Fibroblast of lung (primary cell): ENCODE measurements at places on chromosomes 7 and 10. TPM values are rescaled to one million over a fixed set of nuclear protein-coding genes. Genes with fewer than 3 reads are reported as not detected.

ANKMY2 gene
- total RNA-seq: 33.1 and 50.4 TPM in 2 replicates

STAMBPL1 gene
- total RNA-seq: 41.3 and 45.6 TPM in 2 replicates

CALD1 gene
- 299 and 343 TPM in 2 replicates for total RNA-seq

MYL10 gene
- not detected in 2 replicates for total RNA-seq

IL6 gene
- 22.1 and 33.7 TPM in 2 replicates for total RNA-seq

SPDYE16 gene
- total RNA-seq: 0.17 and 0.51 TPM in 2 replicates

CPXM2 gene
- 9.8 and 48.1 TPM in 2 replicates for total RNA-seq

- H3K36me3 ChIP-seq: peaks cover 40% of the 10 kb centered on the region
- H3K4me3 ChIP-seq: no peak overlapping the region
- H3K4me1 ChIP-seq: peaks cover 32% of the 10 kb centered on the region
- DNase-seq: no peak
- H3K27ac ChIP-seq: no peak overlapping the region
- no peaks in the 10 kb centered on the region for H3K27me3 ChIP-seq
Observed at GRCh38 chr7:130880668-130881067, 146.7 kb upstream of the KLF14 start.

- no peak for DNase-seq
- H3K4me3 ChIP-seq: no peak overlapping the region
- no peaks in the 10 kb centered on the region for H3K27me3 ChIP-seq
- no peaks in the 10 kb centered on the region for H3K36me3 ChIP-seq
- H3K4me1 ChIP-seq: no peaks in the 10 kb centered on the region
Observed at GRCh38 chr10:94673614-94674321, 9.8 kb upstream of the CYP2C18 start.

- no peaks in the 10 kb centered on the region for H3K4me1 ChIP-seq
- no peak overlapping the region for H3K27ac ChIP-seq
- H3K36me3 ChIP-seq: no peaks in the 10 kb centered on the region
- no peak overlapping the region for H3K4me3 ChIP-seq
Observed at GRCh38 chr7:158365267-158365666, 222.4 kb downstream of the PTPRN2 start.

DNA sequence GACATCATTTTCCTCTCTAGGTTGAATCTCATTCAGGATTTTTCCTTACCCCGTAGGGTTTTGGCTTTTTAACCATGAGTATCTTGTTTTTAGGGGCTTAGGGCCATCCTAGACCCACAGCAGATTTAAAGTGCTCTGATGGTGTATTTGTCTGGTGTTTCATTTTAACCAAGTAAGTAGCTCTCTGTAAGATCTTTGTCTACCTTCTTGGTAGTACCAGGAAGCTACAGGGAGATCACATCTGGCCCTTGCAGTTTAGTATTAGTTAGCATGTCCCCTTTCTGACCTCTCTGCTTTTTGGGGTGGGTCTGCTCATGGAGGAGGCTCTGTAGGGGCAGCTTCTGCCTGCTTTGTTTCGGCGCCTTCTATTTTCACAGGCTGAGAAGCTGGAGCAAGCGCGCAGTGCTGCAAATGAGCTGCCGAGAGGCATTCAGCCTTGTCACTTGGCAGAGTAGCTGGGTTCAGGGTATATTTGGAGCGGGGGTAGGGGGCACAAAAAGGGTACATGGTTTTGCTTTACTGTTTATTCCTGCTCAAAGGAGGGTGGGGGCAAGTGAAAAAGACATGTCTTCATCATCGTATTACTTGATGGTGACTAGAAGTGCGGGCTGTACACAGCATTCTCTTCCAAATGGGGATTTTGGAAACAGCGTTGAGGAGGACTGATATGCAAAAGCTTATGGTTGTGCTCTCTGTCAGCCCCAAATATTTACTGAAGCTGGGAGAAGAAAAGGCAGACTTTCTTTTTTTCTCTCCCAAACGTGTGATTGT is 146.3 kb downstream of the CELF2 start:
- no peaks in the 10 kb centered on the region for H3K36me3 ChIP-seq
- H3K27ac ChIP-seq: peak overlapping the region; percentile 22
- H3K4me1 ChIP-seq: peaks cover 4% of the 10 kb centered on the region
- no peak for DNase-seq
- H3K4me3 ChIP-seq: peak overlapping the region; percentile 4

- no peaks in the 10 kb centered on the region for H3K36me3 ChIP-seq
- H3K27ac ChIP-seq: no peak overlapping the region
- no peak for DNase-seq
- H3K27me3 ChIP-seq: no peaks in the 10 kb centered on the region
Observed at GRCh38 chr10:99115703-99116102, 119.9 kb downstream of the HPSE2 start.

DNA sequence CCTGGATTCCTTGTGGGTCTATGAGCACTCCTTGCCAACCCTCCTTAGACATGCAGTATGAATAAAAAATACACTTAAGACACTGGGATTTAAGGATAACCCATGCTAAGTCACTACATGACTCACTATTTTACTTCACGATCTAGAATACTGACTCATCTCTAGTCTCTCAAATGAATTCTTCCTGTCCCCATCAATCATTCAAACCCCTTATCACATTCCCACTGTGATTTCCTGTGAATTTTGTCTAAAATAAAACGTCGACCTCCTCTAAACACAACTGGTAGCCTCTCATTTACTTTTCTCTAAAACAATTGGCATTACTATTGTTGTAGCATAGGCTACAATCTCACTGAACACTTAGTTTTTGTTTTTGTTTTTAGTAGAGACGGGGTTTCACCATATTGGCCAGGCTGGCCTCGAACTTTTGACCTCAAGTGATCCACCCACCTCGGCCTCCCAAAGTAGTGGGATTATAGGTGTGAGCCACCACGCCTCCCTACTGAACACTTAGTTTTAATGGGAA is 3.9 kb upstream of the IQUB start:
- H3K4me3 ChIP-seq: no peak overlapping the region
- peaks cover 4% of the 10 kb centered on the region for H3K4me1 ChIP-seq
- no peak overlapping the region for H3K27ac ChIP-seq
- no peaks in the 10 kb centered on the region for H3K36me3 ChIP-seq
- DNase-seq: peak; percentile 91

DNA sequence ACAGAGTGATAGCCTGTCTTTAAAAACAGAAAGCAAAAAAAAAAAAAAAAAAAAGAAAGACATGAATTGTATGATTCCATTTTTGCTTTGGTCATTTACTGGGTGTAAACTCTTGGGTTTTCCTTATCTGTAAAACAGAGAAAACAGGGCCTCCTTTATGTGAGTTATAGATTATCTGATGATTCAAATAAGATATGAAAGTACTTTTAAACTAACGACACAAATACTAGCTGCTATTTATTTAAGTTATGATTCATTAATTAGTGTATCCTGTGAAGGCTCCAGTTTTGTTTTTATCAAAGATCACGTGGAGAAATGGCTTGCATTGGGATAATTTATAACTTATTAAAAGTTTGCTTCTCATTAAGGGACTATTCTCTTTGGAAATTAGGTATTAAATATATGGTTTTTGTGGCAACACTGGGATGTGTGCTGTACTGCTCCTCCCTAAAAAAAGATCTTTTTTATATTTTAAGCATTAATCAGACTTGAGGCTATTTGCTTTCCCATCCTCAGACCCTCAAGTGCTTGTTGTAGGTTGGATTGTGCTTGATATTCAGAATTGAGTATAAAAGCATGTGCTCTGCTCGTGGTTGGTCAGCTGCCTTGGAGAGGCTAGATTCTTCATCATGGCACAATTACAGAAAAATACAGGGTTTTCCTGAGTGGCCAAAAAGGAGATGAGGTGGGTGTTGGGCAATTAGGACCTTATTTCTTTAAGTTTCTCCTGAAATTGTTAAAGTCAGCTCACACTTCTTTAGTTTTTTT is 39.9 kb downstream of the NRG3 start:
- DNase-seq: no peak
- no peak overlapping the region for H3K4me3 ChIP-seq

GRCh38 chr10:27223964-27224363 is 16.6 kb downstream of the ACBD5 start:
- H3K4me1 ChIP-seq: no peaks in the 10 kb centered on the region
- H3K27ac ChIP-seq: no peak overlapping the region
- DNase-seq: peak; percentile 50
- H3K36me3 ChIP-seq: no peaks in the 10 kb centered on the region

DNA sequence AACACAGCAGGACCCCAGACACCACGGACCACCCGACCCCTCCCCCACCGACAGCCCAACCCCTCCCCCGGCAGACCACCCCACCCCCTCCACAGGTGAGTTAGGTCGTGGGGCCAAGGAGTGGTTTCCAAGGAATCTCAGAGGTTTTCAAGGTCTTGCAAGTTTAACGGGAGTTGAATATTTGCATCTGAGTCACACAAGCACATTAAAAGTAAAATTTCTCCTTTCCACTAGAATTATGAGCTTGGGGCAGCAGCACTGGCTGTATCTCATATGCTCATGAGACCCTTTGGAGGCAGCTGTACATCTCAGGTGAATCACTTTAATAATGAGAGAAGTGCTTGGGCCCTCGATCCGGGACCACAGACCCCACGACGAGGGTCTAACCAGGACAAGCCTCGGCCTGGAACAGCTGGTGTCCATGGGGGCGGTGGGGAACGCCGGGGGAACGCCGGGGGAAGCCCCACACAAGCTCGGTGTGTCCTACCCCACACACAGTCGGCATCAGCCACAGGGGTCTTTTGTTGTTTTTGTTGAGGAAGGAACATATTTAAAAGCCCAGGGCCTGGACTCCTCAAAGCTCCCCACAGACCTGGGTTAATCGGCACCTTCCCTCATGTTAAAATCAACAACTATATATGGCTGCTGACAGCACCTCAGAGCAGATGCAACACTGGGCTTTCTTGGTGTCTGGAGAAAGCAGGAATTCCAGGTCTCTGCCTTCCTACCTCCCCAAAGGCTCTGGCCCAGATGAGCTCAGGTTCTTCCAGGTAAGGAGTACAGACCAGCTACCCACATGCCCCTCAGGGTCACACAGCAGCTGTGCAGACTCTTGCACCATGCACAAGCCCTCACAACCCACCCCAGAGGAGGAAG is 130.3 kb downstream of the DIP2C start:
- H3K4me1 ChIP-seq: no peaks in the 10 kb centered on the region
- H3K4me3 ChIP-seq: no peak overlapping the region
- H3K27me3 ChIP-seq: no peaks in the 10 kb centered on the region

DNA sequence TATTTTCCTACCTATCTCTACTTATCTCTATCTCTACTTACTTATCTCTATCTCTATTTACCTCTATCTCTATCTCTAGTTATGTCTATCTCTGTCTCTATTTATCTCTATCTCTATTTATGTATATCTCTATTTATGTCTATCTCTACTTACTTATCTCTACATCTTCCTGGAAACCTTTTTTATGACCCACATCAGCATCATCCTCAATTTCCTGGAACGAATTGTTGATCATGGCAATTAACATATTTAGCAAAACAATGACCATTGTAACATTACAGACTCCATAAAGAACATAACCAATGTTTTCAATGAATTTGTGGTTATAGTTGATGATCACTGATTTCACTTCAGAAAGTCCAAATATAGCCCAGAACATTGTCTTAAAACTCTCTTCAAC is 18.3 kb downstream of the GIMAP6 start:
- no peak overlapping the region for H3K4me3 ChIP-seq
- H3K36me3 ChIP-seq: no peaks in the 10 kb centered on the region
- H3K27me3 ChIP-seq: no peaks in the 10 kb centered on the region
- no peak overlapping the region for H3K27ac ChIP-seq

GRCh38 chr10:129963641-129964501 is at the start of gene EBF3:
TSS of gene EBF3 (minus strand) at chr10:129964274. CDS start at chr10:129963768, 506 bp downstream.
- no peak for DNase-seq
- peaks cover 76% of the 10 kb centered on the region for H3K27me3 ChIP-seq
- no peaks in the 10 kb centered on the region for H3K36me3 ChIP-seq

DNA sequence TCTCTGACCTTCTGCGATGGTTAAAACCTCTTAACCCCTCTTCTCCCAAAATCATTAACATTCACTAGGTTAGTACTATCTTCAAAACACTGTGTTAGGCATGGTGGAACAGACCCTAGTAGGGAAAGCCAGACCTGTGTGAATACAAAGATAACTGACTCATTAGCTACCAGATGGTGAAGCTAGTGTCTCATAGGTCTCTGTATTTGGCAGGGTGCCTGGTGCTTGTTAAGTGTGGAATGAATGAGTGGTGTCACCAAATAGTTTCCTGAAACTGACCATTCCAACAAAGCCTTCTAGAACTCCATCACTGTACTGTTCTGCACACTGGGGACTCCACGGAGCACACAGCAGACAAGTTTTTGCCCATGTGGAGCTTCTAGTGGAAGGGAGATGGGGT is 27.7 kb upstream of the TM9SF3 start:
- H3K27ac ChIP-seq: no peak overlapping the region
- no peaks in the 10 kb centered on the region for H3K27me3 ChIP-seq
- DNase-seq: peak; percentile 94

- H3K27ac ChIP-seq: no peak overlapping the region
- H3K4me1 ChIP-seq: no peaks in the 10 kb centered on the region
- H3K27me3 ChIP-seq: no peaks in the 10 kb centered on the region
- peaks cover 14% of the 10 kb centered on the region for H3K36me3 ChIP-seq
- H3K4me3 ChIP-seq: no peak overlapping the region
Observed at GRCh38 chr10:100153239-100153825, 32.5 kb downstream of the ERLIN1 start.

DNA sequence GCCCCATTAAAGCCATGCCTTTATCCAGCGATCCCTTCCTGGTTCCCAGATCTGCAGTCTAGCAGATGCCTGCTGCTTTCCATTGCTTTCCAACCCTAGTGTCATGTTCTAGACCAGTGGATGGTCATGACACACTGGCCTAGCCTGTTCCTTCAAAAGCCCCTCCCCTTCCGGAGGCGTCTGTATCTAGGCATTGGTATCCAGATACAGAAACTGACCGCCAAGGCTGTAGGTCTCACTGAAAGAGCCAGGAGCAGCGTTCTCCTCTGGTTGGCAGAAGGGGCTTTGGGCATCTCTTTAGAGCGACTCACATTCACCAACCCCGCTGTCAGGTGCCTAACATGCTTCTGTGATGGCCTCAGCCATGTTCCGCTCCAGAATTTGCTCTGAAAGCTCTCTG is 22.6 kb downstream of the JCAD start:
- no peaks in the 10 kb centered on the region for H3K4me1 ChIP-seq
- no peaks in the 10 kb centered on the region for H3K36me3 ChIP-seq
- no peak overlapping the region for H3K4me3 ChIP-seq
- no peaks in the 10 kb centered on the region for H3K27me3 ChIP-seq
- H3K27ac ChIP-seq: no peak overlapping the region
- DNase-seq: peak; percentile 39

DNA sequence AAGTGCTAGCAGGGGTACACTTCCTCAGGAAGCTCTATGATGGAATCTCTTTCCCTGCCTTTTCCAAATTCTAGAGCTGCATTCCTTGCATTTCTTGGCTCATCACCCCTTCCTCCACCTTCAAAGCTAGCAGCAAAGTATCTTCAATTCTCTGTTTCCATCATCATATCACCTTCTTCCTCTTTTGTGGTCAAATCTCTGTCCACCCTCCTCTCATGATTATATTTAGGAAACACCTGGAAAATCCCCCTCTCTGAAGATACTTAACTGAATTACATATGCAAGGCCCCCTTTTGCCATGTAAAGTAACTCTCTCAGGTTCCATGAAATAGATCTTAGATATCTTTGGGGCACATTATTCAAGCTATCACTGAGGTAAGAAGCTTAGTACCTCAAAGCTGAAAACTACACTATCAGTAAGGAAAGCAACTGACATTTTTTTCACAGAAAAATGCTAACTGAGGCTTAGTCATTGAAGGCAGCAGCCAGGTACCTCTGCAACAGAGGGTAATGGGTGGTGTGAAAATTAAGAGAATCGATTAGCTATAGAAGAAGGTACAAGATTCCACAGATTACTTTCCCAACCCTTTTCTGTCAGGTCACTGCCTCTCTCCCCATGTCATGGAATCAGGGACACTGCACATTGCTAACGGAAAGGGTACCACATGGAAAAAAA is 197.3 kb downstream of the MACC1 start:
- no peaks in the 10 kb centered on the region for H3K36me3 ChIP-seq
- H3K4me1 ChIP-seq: no peaks in the 10 kb centered on the region
- H3K27ac ChIP-seq: no peak overlapping the region
- no peaks in the 10 kb centered on the region for H3K27me3 ChIP-seq
